ENCODE measurements at places on chromosomes 4 and X. TPM values are rescaled to one million over a fixed set of nuclear protein-coding genes. Genes with fewer than 3 reads are reported as not detected.

The C1QTNF7 gene
- not detected for total RNA-seq

GRCh38 chrX:102154900-102155805, 624 bp downstream of the BEX5 start:
- H3K27me3 ChIP-seq, result no peaks in the 10 kb centered on the region
- no peaks in the 10 kb centered on the region for H3K4me1 ChIP-seq
- no peaks in the 10 kb centered on the region for H3K36me3 ChIP-seq
- no peak overlapping the region for H3K27ac ChIP-seq
- no peak for DNase-seq

- no peak within 1 kb of the TSS for H3K27ac ChIP-seq
- peak; percentile 61 for DNase-seq
- no peaks in the 10 kb centered on the region for H3K27me3 ChIP-seq
- no peaks in the 10 kb centered on the region for H3K4me1 ChIP-seq
- H3K4me3 ChIP-seq, result peak within 1 kb of the TSS; percentile 55
Observed at GRCh38 chrX:86047174-86047935, at the start of gene CHM. Gene CHM, minus strand, starts transcription at chrX:86047558. Its CDS starts 26 bp downstream, at chrX:86047532.

DNA sequence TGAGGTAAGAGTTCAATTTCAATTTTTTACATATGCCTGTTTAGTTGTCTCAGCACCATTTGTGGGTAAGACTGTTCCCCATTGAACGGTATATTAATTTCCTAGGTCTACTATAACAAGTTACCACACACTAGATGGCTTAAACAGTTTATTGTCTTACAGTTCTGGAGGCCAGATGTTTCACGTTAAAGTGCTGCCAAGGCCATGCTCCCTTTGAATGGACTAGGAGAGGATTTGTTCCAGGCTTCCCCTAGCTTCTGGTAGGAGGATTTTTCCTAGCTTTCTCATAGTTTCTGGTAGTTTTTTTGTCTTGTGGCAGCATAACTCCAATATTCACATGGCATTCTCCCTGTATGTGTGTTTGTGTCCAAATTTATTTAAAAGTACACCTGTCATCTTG, 149.3 kb upstream of the CYSLTR1 start:
- no peaks in the 10 kb centered on the region for H3K4me1 ChIP-seq
- H3K36me3 ChIP-seq, result no peaks in the 10 kb centered on the region
- DNase-seq, result no peak
- no peak overlapping the region for H3K27ac ChIP-seq
- no peaks in the 10 kb centered on the region for H3K27me3 ChIP-seq

DNA sequence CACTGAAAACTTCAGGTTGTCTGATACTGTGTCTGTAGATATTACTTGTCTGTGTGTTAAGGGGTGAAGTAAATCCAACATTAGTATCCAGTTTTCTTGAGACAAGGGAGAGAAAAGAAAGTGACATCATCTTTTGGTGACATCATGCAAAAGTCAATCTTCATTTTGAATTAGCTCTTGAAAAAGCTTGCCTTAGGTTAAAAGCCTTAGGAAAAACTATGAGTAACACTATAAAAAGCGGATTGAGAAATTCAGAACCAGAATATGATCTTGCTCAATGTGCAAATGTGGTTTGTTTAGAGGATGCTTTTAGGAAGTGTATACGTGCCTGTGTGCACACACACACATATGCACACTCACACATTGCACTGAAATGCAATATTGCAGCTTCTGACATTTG, 345.8 kb upstream of the CASK start:
- no peaks in the 10 kb centered on the region for H3K4me1 ChIP-seq
- H3K27ac ChIP-seq, result no peak overlapping the region
- no peaks in the 10 kb centered on the region for H3K36me3 ChIP-seq
- no peaks in the 10 kb centered on the region for H3K27me3 ChIP-seq
- H3K4me3 ChIP-seq, result no peak overlapping the region

- no peaks in the 10 kb centered on the region for H3K27me3 ChIP-seq
- no peaks in the 10 kb centered on the region for H3K36me3 ChIP-seq
- H3K4me1 ChIP-seq, result 0 out of 2 replicates have a peak, but pooled peaks cover 11% of the 10 kb centered on the region
- H3K27ac ChIP-seq, result no peak overlapping the region
- no peak for DNase-seq
Observed at GRCh38 chrX:34915463-34916225, 27.0 kb upstream of the FAM47B start.

- peak; percentile 22 for DNase-seq
- peaks cover 4% of the 10 kb centered on the region for H3K36me3 ChIP-seq
- H3K4me3 ChIP-seq, result no peak overlapping the region
- H3K27me3 ChIP-seq, result no peaks in the 10 kb centered on the region
- H3K27ac ChIP-seq, result no peak overlapping the region
- H3K4me1 ChIP-seq, result no peaks in the 10 kb centered on the region
Observed at GRCh38 chr4:10074767-10075105, 41.9 kb downstream of the WDR1 start.

The CNOT6L gene
- total RNA-seq, result 20.2 TPM

- H3K27ac ChIP-seq, result no peak overlapping the region
- no peaks in the 10 kb centered on the region for H3K4me1 ChIP-seq
- no peak overlapping the region for H3K4me3 ChIP-seq
- H3K27me3 ChIP-seq, result no peaks in the 10 kb centered on the region
- DNase-seq, result no peak
Observed at GRCh38 chr4:133150486-133151340, 1.6 kb downstream of the PCDH10 start.

DNA sequence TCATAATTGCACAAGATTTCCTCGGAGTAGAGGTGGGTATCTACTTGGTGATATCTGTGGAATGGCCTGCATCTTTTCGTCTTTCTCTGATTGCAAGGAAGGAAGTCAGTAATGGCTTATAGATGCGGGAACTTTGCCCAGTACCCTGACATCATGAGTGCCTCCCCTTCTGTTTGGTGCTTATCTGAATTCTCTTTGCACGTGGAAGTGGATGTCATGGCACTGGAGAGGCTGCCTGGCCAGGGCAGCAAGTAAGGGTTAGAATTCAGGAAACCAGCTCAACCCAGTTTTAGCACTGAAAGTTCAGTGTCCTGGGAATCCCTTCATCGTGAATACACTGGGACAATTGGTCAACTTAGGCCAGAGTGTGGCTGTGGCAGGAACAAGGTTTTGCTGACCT, 83.5 kb upstream of the RAPGEF2 start:
- no peaks in the 10 kb centered on the region for H3K4me1 ChIP-seq
- no peaks in the 10 kb centered on the region for H3K27me3 ChIP-seq
- H3K27ac ChIP-seq, result no peak overlapping the region

GRCh38 chr4:78662658-78663057, 111.1 kb downstream of the ANXA3 start:
- no peak overlapping the region for H3K4me3 ChIP-seq
- no peaks in the 10 kb centered on the region for H3K36me3 ChIP-seq
- H3K4me1 ChIP-seq, result peaks cover 5% of the 10 kb centered on the region

GRCh38 chr4:2786152-2786671, 6.7 kb upstream of the SH3BP2 start:
- H3K4me3 ChIP-seq, result no peak overlapping the region
- H3K27me3 ChIP-seq, result no peaks in the 10 kb centered on the region
- no peak for DNase-seq
- no peaks in the 10 kb centered on the region for H3K4me1 ChIP-seq

- no peaks in the 10 kb centered on the region for H3K27me3 ChIP-seq
- DNase-seq, result no peak
- H3K27ac ChIP-seq, result no peak overlapping the region
- H3K4me3 ChIP-seq, result no peak overlapping the region
- no peaks in the 10 kb centered on the region for H3K36me3 ChIP-seq
Observed at GRCh38 chr4:136909626-136910025, 622.7 kb downstream of the PCDH18 start.

DNA sequence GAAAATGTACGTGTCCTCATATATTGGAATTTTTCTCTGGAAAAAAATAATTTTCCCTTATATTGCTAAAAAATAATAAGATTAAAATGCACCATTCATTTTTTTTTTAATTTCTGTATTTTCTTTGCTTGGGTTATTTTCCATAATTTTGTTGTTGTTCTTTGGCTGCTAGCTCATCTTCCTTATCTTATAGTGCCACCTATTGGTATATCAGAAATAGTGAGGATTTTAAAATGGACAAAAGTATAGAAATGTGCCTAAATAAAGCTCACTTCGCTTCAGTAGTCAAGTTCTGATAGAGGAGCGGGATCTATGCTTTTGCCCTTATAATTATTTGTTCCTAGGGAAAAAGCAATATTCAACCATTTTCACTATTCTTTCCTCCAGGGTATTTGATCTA, 134.8 kb downstream of the NAP1L3 start:
- H3K27me3 ChIP-seq, result no peaks in the 10 kb centered on the region
- H3K4me3 ChIP-seq, result no peak overlapping the region
- H3K36me3 ChIP-seq, result no peaks in the 10 kb centered on the region
- DNase-seq, result no peak
- H3K27ac ChIP-seq, result no peak overlapping the region

- H3K36me3 ChIP-seq, result no peaks in the 10 kb centered on the region
- H3K27me3 ChIP-seq, result no peaks in the 10 kb centered on the region
- H3K27ac ChIP-seq, result no peak overlapping the region
- H3K4me3 ChIP-seq, result no peak overlapping the region
Observed at GRCh38 chr4:1166509-1167243, 5.7 kb downstream of the SPON2 start.

The CT45A1 gene
- total RNA-seq, result not detected

DNA sequence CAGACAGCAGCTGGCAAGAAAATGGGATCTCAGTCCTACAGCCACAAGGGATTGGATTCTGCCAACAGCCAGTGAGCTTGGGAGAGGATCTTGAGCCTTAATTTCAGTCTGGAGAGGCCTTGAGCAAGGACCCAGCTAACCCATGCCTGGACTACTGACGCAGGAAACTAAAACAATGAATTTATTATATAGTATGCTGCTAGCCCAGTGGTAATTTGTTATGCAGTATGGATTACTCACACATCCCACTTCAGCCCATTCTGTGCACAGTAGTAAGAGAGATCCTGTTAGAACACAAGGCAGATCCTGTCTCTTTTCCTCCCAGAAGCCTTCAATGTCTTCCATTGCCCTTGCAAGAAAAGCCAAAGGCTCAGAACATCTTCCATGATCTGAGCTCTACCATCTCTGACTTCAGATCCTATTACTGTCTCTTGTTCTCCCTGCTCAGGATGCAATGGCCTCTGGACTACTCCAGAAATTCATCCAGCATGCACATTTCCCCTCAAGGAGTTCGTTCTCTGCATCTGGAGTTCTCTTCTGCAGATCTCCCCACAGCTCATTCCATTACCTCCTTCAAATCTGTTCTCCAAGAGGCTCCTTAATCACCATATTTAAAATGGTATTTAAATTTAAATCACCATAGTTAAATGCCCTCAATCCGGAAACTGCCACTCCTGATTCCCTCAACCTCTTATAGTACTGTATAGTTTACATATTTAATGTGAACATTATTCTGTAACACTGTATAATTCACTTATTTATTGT, 27.6 kb downstream of the SMIM20 start:
- H3K36me3 ChIP-seq, result no peaks in the 10 kb centered on the region
- H3K4me1 ChIP-seq, result 0 out of 2 replicates have a peak, but pooled peaks cover 5% of the 10 kb centered on the region
- no peaks in the 10 kb centered on the region for H3K27me3 ChIP-seq
- no peak for DNase-seq
- no peak overlapping the region for H3K4me3 ChIP-seq

- no peak overlapping the region for H3K4me3 ChIP-seq
- DNase-seq, result no peak
- H3K27me3 ChIP-seq, result no peaks in the 10 kb centered on the region
- no peaks in the 10 kb centered on the region for H3K36me3 ChIP-seq
- H3K27ac ChIP-seq, result no peak overlapping the region
Observed at GRCh38 chrX:137234651-137235402, 201.0 kb upstream of the GPR101 start.

The BEX1 gene
- not detected for total RNA-seq

The SSX3 gene
- not detected for total RNA-seq

The PDE6B gene
- total RNA-seq, result not detected

DNA sequence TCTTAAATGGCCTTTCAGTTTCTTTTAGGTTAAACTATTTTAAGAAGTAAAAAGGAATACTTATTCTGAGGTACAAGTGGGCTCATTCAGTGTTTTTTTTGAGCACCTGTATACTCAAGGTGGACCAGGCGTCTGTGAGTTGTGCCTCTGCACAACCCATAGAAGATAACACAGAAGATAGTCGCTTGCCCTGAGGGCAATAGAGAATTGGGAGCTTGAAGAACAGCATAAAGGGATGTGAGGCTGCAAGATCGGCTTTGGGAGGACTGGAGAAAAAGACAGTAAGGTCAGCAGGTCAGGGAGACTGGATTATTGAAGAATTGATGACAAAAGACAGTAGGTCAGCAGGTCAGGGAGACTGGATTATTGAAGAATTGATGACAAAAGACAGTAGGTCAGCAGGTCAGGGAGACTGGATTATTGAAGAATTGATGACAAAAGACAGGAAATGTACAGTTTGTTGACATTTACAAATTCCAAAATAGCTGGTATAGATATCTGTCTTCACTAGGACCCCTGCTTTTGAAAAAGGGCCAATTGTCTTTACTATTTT, 3.1 kb downstream of the CPE start:
- no peak overlapping the region for H3K27ac ChIP-seq
- H3K27me3 ChIP-seq, result no peaks in the 10 kb centered on the region
- no peak for DNase-seq
- H3K36me3 ChIP-seq, result no peaks in the 10 kb centered on the region

The GABRG1 gene
- total RNA-seq, result not detected

- H3K36me3 ChIP-seq, result no peaks in the 10 kb centered on the region
- H3K27ac ChIP-seq, result no peak overlapping the region
- no peaks in the 10 kb centered on the region for H3K4me1 ChIP-seq
- DNase-seq, result no peak
- H3K4me3 ChIP-seq, result no peak overlapping the region
Observed at GRCh38 chrX:69067841-69068240, 97.4 kb downstream of the PJA1 start.

DNA sequence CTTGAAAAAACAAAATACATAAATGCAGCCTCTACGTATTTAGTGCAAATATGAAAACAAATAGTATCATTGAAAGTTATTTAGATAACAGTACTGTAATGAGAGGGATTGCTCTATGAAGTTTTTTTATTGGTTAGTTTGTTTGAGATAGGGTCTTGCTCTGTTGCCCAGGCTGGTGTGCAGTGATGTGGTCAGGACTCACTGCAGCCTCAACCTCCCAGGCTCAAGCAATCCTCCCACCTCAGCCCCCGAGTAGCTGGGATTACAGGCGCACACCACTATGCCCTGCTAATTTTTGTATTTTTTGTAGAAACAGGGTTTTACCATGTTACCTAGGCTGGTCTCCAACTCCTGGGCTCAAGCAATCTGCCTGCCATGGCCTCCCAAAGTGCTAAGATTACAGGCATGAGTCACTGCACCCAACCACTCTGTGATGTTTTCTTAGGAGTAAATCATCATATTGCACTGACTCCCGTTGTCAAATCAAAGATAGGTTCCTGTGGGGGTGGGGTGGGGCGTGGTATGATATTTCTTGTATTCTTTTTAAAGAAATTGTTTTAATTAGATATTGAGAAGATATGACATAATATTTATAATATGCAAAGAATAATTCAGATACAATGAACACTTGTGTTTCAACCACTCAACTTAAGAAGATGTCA, 75.8 kb downstream of the ATG4A start:
- no peaks in the 10 kb centered on the region for H3K27me3 ChIP-seq
- no peak overlapping the region for H3K4me3 ChIP-seq
- no peak overlapping the region for H3K27ac ChIP-seq
- H3K36me3 ChIP-seq, result no peaks in the 10 kb centered on the region
- no peak for DNase-seq
- H3K4me1 ChIP-seq, result no peaks in the 10 kb centered on the region

The GAGE13 gene
- not detected for total RNA-seq
